Aorta (tissue), 5 donors: ENCODE measurements at places on chromosomes 2 and 18. TPM values are rescaled to one million over a fixed set of nuclear protein-coding genes. Genes with fewer than 3 reads are reported as not detected.

GRCh38 chr2:33129263-33130053 is 182.7 kb downstream of the LTBP1 start:
- no peaks in the 10 kb centered on the region for H3K36me3 ChIP-seq
- no peaks in the 10 kb centered on the region for H3K27me3 ChIP-seq
- H3K27ac ChIP-seq, result peak overlapping the region; percentile 65
- H3K4me1 ChIP-seq, result peaks cover 16% of the 10 kb centered on the region
- DNase-seq, result no peak

The CCDC85A gene
- 2.7 TPM for total RNA-seq

DNA sequence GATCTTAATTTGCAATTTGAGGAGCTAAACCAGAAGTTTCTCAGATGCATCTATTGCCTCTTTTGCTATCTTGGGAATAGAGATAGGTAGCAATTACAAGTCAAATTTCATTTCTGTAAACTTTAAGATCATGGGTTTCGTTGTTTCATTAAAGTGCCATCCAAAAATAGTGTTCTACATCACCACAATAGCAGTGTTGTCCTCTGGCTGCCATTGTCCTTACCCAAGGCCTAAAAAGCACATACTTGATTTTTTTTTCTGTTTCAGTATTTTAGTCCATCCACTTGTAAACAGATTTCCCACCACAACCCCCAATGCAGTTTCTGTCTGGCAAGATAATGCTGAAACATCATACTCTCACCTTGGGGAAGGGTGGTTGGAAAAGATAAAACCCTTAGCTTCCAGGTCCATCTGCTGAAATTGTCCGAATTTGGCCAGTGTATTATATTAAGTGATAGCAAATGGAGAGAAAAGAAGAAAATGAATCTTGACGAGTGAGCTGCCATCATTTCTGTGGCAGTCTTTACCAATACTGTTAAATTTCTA is 136.2 kb downstream of the LCLAT1 start:
- no peaks in the 10 kb centered on the region for H3K36me3 ChIP-seq
- H3K27ac ChIP-seq, result no peak overlapping the region
- H3K4me3 ChIP-seq, result no peak overlapping the region
- peaks cover 4% of the 10 kb centered on the region for H3K4me1 ChIP-seq
- no peak for DNase-seq

DNA sequence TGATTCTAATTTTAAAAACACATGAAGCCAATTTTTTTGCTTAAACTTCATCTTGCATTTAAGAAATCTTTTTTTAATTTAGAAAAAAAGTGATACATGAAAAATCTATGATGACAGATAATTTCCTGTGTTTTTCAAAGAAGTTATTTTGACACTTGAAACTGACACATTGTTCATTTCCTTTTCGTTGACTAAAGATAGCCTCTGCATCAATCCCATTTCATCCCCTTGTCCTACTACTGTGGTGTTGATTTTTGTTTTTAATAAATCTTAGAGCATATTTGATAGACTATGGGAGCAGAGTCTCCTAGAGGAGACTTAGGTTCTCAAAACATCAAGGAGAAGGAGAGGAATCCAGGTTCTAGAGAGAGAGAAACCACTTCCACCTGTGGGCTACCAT is 70.9 kb downstream of the ACVR1C start:
- no peak for DNase-seq
- H3K27ac ChIP-seq, result no peak overlapping the region
- H3K4me3 ChIP-seq, result no peak overlapping the region
- H3K27me3 ChIP-seq, result no peaks in the 10 kb centered on the region
- no peaks in the 10 kb centered on the region for H3K36me3 ChIP-seq

The CACNB4 gene
- 14.3 TPM for total RNA-seq

The GPR45 gene
- total RNA-seq, result not detected

DNA sequence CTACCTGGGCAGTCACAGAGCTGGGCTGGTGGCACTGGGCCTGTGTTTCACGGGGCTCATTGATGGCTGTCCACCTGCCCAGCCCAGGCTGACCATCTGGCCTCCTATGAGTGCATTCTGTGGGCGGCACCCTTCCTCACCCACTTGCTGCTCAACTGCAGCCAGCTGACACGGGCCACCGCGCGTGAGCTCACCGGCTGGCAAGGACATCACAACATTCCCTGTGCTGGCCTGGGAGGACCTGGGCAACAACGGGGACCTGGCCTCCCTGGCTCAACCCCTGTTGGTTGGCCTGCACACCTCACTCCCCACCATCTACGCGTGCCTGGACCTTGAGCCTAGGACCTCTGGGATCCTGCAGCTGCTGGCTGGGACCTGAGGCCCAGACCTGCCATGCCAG is 98.2 kb upstream of the DTNA start:
- H3K4me3 ChIP-seq, result no peak overlapping the region
- no peak for DNase-seq
- no peaks in the 10 kb centered on the region for H3K36me3 ChIP-seq
- no peak overlapping the region for H3K27ac ChIP-seq
- no peaks in the 10 kb centered on the region for H3K4me1 ChIP-seq

- no peak overlapping the region for H3K27ac ChIP-seq
- no peaks in the 10 kb centered on the region for H3K27me3 ChIP-seq
- H3K4me3 ChIP-seq, result no peak overlapping the region
- DNase-seq, result peak; percentile 12
- H3K36me3 ChIP-seq, result no peaks in the 10 kb centered on the region
Measured at GRCh38 chr2:70656421-70657010, 102.9 kb upstream of the TGFA start.

- no peaks in the 10 kb centered on the region for H3K4me1 ChIP-seq
- no peaks in the 10 kb centered on the region for H3K36me3 ChIP-seq
- no peak for DNase-seq
Measured at GRCh38 chr2:18855027-18855426, 265.7 kb upstream of the NT5C1B start.

DNA sequence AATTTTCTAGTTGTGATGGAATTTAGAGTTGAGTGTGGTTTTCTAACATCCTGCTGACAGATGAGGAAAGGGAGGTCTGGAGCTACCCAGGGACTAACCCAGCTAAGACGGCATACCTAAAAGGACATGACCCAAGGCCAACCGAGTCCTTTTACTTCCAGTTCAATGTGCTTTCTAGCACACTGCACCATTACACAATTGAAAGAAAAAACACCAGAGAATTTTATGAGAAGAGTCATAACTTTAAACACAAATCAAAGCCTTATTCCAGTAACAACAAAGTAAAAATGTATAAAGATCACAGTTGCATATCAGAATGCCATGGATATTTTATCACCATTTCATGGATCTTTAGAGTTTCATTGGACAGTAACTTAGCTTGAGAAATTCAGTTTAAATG is 480.3 kb downstream of the MEIS1 start:
- H3K36me3 ChIP-seq, result no peaks in the 10 kb centered on the region
- H3K4me3 ChIP-seq, result no peak overlapping the region
- no peak for DNase-seq
- H3K27ac ChIP-seq, result no peak overlapping the region
- H3K27me3 ChIP-seq, result no peaks in the 10 kb centered on the region

The SERPINB2 gene
- total RNA-seq, result 0.27 TPM

DNA sequence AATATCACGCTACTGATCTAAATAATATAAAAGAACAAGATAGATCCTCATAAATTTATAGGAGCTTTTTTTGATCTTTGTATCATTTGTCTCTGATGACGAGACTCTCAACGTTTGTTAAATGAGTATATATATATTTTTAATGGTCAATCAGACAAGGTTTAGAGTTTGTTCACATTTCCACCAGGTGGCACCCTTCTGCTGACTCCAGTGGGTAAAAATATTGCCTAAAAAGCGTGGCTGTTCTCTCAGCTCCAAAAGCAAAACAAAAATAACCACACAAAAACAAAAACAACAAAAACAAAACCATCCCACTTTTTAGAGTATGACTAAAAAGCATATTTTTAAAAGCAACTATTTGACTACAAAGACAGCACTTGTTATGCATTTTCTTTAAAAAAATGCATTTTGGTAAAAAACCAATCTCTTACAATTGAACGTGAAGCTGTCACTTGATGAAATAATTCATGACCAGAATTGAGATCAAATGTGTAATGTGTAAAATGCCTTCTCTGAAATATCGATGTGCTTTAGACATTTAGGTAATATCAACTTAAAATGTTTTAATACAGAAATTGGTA is 723.2 kb downstream of the DPP10 start:
- H3K27ac ChIP-seq, result no peak overlapping the region
- H3K27me3 ChIP-seq, result no peaks in the 10 kb centered on the region
- DNase-seq, result no peak
- no peaks in the 10 kb centered on the region for H3K4me1 ChIP-seq

The TBR1 gene
- not detected for total RNA-seq

DNA sequence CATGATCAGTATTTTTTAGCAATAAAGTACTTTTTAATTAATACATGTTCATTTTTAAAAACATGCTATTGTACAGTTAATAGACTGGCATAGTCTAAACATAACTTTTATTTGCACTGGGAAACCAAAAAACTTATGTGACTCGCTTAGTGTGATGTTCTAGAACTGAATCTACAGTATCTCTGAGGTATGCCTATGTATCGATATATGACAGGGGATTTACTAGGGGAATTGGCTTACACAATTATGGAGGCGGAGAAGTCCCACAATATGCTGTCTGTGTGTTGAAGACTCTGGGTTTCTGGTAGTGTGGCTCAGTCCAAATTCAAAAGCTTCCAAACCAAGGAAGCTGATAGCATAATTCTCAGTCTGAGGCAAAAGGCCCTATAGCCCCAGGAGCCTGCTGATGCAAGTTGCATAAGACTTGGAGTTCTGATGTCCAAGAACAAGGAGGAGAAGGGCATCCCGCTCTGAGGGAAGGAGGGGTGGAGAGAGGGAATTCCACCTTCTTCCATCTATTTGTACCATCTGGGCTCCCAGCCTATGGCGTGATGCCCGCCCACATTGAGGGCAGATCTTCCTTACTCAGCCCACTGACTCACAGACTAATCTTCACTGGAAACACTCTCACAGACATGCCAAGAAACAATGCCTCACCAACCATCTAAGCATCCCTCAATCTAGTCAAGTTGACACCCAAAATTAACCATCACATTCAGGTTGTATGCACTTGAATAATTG is 27.5 kb downstream of the ZNF638 start:
- H3K27me3 ChIP-seq, result no peaks in the 10 kb centered on the region
- no peak overlapping the region for H3K4me3 ChIP-seq
- H3K4me1 ChIP-seq, result no peaks in the 10 kb centered on the region
- H3K27ac ChIP-seq, result no peak overlapping the region
- peaks cover 2% of the 10 kb centered on the region for H3K36me3 ChIP-seq
- no peak for DNase-seq

DNA sequence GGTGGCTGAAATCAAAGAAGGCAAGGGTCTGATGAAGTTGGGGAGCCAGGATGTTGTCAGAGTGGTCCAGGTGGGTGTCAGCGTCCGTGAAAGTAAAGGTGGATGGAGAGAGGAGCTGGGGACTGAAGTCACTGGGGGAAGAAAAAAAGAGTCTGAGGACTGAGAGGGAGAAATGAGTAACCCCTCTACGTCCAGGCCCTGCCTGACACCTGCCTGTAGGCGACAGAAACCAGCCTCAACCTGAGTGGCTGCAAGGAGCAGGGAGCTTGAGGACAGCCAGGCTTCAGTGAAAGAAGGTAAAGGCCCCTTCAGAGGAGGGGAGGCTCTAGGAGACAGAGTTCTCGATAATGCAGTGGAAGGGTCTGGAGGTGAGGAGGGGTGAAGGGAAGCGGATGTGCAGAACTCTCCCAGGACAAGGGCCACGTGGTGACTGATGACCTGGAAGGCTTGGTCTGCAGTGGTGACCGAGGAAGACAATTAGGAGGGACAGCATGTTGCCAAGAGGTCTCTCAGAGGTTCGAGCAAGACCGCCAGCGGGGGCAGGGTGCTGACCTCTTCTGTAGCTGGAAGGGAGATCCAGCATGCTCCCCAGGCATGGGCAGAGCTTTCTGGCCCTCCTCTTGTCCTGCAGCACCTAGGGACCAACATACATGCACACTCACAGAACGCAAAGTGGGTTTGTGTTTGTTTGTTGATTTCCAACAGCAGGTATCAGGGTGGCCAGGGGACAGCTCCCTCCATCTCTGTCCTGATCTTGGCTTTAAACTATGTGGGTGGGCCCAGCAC is 86.6 kb upstream of the TMEM247 start:
- no peak for DNase-seq
- H3K4me3 ChIP-seq, result no peak overlapping the region
- no peaks in the 10 kb centered on the region for H3K4me1 ChIP-seq
- no peaks in the 10 kb centered on the region for H3K27me3 ChIP-seq
- H3K27ac ChIP-seq, result no peak overlapping the region
- H3K36me3 ChIP-seq, result no peaks in the 10 kb centered on the region
